NCI-H1105 (cell line): ENCODE measurements at places on chromosomes 7 and 10.
A peak's percentile ranks its signal among the peaks of the same experiment; 100 is the strongest.

GRCh38 chr10:121961456-121961855 lies 13.6 kb downstream of the NSMCE4A start:
- no peak for DNase-seq

GRCh38 chr7:73487486-73487885 lies 34.6 kb downstream of the BAZ1B start:
- no peak for DNase-seq

GRCh38 chr7:117791877-117792780 lies 81.1 kb downstream of the CTTNBP2 start:
- no peak for DNase-seq

DNA sequence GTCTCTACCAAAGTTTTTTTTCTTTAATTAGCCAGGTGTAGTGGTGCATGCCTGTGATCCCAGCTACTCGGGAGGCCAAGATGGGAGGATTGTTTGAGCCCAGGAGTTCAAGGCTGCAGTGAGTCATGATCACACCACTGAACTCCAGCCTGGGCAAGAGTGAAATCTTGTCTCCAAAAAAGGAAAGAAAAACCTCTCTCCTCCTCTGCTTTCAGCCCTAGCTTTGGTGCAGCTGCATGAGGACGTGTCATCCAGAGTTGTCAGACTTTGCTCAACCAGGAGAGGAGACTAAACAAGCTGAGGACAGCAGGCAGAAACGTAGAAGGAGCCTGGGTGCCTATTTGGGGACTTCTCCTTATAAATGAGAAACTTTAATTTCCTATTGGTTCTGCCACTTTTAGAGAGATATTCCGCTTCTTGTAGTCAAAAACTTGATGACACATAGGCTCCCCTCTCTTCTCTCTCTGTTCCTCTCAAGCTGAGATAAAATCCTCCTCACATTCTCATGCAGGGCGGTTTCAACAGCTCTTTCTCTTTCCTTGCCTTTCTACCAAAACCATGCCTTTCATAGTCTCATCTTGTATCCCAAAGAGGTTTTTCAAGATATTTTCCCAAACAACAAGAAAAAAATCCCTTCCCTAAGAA lies 205.4 kb downstream of the ARHGAP12 start:
- no peak for DNase-seq

GRCh38 chr10:104483582-104483981 lies 129.9 kb downstream of the CFAP58 start:
- no peak for DNase-seq

- DNase-seq = no peak
Measured at GRCh38 chr10:66698069-66698468, 227.8 kb upstream of the LRRTM3 start.

GRCh38 chr10:71880425-71881306 lies 29.6 kb upstream of the PSAP start:
- no peak for DNase-seq

DNA sequence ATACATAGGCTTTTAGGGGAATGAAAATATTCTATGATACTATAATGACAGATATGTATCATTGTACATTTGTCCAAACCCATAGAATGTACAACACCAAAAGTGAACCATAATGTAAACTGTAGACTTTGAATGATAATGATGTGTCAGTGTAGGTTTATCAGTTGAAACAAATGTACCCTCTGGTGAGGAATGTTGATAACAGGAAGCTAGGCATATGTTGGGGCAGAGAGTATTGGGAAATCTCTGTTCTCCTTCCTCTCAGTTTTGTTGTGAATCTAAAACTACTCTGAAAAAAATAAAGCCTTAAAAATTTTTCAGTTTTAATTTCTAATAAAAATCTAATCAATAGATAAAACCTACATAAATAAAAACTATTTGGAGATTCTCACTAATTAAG lies 36.9 kb downstream of the C1GALT1 start:
- no peak for DNase-seq

DNA sequence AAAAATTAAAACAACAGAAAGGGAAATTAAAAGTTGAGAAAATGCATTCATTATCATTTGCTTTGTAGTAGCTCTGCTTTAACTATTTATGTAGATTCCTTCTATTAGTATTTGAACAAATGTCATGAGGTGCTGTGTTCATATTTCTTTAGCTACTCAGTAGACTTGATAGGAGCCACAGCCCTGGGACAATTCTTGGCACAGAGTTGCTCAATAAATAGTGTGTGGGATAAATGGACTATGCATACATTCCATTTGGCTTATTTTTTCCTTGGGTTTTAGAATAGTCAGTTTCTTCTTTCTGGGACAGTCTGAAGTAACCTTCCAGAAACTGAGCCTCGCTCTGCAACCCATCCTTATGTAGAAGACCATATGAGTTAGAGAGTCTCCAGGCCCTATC lies 13.4 kb downstream of the RPP30 start:
- no peak for DNase-seq

DNA sequence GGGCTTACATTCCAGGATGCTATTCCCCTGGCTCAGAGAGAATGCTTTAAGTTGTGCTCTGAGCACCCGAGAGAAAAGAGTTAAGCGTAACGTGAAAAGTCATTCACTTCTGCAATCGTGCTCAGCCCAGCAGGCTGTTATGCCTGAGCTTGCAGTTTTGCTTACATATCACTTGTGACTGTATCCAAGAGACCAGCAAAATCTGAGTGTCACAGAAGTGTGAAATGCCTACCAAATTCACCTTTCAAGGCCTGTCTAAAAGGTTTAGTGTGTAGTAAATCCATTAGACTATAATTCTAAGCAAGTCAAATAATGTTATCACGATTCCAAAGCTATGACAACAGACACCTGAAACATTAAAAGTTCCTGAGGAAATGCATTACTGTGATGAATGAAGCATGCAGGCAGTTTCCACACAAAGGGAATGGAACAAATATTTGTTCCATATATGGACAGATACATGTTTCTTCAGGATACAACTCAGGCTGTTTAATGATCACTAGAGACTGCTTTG lies 20.1 kb downstream of the ITGB1 start:
- no peak for DNase-seq

DNA sequence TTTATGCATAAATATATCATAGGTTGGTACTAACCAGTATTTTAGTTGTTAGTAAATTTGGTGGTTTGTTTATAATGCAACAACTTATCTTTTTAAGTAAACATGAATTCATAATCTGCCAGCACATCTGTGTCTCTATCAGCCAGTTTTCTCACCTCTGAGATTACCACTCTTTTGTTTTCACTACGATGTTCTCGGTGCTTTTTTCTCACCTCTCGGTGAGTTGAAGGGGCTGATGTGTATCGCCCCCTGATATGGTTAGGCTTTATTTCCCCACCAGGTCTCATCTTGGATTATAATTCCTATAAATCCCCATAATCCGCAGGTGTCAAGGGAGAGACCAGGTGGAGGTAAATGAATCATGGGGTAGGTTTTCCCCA lies 114.1 kb downstream of the CAMK1D start:
- no peak for DNase-seq

DNA sequence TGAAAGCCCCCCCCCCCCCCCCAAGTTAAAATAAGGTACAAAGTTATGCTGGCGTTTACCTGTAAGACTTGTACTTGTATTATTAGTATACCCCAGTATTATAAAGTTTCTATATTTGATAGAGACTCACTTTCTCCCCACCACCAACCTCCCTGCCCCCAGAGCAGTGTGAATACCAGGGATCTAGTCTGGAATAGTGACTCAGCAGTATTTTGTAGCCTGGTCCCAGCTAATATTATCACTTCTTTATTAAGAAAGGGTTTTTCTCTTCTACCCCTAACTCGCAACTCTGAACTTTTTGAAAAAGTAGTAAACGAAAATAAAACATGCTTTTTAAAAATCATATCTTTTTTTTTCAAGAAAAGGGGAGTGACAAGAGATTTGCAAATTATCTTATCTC lies 26.7 kb downstream of the GLI3 start:
- no peak for DNase-seq

GRCh38 chr7:29046978-29047377 lies 88.8 kb upstream of the TRIL start:
- no peak for DNase-seq

DNA sequence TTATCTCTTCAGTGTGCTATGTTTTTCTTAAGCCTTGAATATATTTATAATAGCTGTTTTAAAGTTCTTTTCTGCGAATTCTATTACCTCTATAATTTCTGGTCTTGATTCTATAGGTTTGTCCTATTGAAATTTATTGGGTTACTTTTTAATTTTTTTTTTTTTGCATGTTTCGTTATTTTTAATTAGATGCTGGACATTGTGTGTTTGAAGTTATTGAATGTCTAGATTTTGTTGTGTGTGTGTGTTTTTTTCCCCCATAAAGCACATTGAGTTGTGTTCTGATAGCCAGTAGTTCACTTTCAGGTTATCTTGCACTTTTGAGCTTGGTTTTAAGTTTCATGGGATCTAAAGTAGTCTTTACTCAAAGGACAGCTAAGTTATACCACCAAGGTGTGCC lies 394.9 kb downstream of the RPS24 start:
- DNase-seq = no peak

GRCh38 chr7:143315776-143316175 lies at the start of gene CLCN1:
Gene CLCN1, plus strand, starts transcription at chr7:143316111. Its CDS starts 102 bp downstream, at chr7:143316213.
- no peak for DNase-seq

DNA sequence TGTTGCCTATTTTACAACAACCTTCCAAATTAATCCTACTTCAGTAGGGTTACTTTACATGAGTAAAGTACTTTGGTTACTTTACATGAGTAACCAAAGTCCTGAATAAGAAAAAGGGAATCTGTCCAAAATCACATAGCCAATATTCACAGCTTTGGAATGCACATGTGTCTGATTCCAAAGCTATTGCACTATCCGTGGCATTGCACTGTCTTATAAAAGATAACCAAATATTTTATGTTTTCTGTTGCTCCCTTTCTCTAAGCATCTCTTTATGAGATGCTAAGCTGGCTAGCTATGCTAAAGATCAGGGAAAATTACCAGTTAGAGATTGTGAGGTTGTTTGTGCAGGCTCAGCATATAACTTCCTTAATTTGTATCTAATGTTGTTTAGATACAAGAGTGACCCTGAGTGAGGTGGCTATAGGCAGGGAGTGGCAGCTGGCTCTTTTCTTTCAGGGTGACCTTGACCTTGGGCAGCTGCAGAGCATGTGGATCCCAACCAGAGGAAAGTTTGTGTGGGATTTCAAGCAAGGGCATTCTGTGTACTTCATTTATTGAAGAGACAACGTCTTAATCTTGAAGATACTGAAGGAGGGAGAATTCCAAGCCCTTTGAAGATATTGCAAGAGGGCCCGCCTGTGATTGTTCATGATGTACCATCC lies 366.1 kb upstream of the ANKRD30A start:
- no peak for DNase-seq

DNA sequence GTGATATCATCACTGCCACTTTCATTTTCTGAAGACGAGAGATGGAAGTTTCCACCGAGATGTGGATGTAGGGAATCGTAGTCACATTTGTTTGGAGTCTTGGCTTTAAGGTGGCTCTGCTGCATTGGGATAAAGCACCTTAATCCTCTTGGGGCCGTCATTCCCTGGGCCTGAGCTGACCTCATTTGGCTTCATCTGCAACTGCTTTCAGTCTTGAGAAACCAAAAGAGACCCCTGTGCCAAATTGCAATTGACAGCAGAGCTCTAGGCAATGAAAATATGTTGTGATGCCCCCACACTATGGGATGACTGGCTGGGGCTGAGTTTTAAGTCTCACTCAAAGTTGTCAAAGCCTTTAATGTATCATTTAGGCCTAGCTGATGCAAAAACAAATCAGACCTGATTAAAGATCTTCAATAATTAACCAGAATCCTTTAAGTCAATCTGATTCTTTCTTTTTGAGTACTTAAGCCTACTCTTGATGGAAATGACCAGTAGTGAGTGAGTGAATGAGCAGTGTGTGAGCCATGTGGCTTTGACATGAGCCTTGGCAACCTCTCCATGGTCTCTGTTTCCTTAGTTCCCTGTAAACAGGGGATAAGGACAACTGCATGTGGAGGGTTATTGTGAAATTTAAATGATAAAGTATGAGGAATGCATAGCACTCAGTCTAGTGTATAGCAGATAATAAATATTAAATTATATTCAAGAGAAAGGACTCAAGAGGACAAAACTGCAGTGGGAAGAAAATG lies 155.0 kb downstream of the BMPER start:
- DNase-seq = no peak

- DNase-seq = no peak
Measured at GRCh38 chr10:76408646-76409045, 977.2 kb downstream of the LRMDA start.

- no peak for DNase-seq
Measured at GRCh38 chr7:67380858-67381257, 384.2 kb downstream of the TYW1 start.

GRCh38 chr7:154423231-154423630 lies 371.0 kb downstream of the DPP6 start:
- peak; percentile 59 for DNase-seq

DNA sequence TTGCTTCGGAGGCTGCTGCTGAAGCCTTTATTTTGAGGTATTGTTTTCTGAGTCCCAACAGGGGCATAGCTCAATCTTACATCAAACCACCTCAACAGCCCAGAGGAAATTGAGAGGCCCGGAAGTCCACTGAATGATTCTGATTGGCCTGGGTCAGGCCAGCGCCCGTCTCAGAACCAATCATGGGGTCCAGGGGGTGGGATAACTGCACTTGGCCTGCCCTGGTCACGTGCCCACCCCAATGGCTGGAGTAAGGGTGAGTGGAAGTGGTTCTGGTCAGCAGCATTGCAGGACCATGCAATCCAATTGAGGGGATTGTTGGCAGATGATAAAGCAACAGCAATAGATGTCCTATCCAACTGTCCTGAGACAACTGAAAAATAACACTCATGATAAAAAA lies 190.6 kb downstream of the HERPUD2 start:
- DNase-seq = no peak

DNA sequence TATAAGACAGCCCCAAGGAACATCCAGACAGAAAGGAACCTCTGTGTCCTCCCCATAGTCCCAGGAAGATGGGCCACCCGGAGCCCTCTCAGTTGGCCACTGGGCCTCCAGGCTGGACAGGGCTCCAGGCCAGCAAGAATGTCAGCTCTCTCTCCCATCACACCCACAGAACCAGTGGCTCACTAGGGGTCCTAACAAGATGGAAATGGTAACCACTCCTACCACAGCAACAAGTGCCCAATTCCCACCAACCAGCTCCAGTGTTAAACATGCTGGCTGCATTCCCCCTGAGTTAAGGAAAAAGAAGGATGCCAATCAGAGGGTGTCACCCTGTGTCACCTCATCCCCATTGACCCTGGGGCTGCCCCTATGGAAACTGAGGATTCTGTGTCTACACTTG lies 333.0 kb downstream of the GRID1 start:
- no peak for DNase-seq

- no peak for DNase-seq
Measured at GRCh38 chr10:34187201-34187600, 627.9 kb downstream of the PARD3 start.
